IPS DF 19.7 (cell line): ENCODE measurements at places on chromosomes 12 and 14.

GRCh38 chr12:98419795-98420404 lies 95.5 kb upstream of the TMPO start:
- DNase-seq: no peak

DNA sequence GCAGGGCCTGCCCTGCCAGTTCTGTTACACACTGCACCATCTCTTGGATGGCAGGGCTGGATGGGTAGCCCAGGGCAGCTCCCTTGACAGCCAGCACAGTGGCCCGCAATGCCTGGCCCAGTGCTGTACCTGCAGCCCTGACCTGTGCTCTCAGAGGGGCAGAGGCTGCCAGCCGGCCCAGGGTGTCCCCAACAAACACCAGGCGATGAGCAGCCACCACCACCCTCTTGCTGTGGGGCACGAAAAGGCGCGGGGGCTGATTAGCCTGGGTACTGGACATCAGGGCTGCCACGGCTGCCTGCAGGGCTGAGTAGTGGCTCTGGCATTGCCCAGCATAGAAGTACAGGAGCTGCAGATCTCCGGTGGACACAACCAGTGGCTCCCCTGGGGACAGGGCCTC lies 4.6 kb upstream of the SLC22A17 start:
- no peak for DNase-seq

GRCh38 chr12:28097221-28097620 lies 93.0 kb upstream of the CCDC91 start:
- no peak for DNase-seq

GRCh38 chr14:21244544-21244943 lies 24.7 kb downstream of the HNRNPC start:
- DNase-seq: no peak

DNA sequence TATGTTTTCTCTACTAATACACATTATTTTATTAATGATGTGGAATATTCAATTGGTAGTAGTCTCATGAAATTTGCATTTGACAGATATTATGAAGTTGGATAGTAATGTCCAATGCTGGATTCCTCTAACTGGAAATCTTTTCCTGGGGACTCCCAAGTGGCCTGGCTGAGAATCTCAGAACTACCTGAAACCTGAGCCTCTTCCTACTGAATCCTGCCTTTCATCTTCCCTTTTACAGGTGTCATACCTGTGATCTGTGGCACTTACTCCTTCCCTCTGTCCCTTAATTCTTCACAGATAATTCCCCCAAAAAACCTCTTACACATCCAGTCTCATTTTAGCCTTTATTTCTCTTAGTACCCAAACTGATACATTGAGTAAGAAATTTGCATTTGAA lies 89.7 kb upstream of the MYF6 start:
- DNase-seq: no peak
